ENCODE measurements at places on chromosomes 16 and 17.

GRCh38 chr17:31496601-31497000 is 105.1 kb downstream of the RAB11FIP4 start:
- DNase-seq: peak; percentile 21

DNA sequence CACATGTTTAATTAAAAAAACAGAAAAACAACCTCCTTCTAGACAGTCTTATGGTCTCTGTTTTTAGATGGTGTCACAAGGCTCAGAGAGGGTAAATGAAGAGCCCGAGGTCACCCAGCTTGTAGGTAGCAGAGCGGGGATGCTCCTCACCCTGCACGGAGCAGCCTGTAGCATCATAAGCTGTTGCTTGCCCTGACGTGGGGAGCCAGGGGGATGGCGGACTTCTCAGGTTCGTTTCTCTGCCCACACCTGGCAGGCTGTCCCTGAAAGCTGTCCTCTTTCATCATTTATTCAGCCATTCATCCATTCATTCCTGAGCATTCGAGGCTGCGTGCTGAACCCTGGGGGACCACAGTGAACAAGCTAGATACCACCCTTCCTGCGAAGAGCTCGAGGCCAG is 75.7 kb upstream of the KSR1 start:
- DNase-seq: no peak

GRCh38 chr16:57530522-57531252 is 5.7 kb downstream of the CCDC102A start:
- no peak for DNase-seq

- DNase-seq: no peak
Measured at GRCh38 chr16:683396-684070, 601 bp downstream of the JMJD8 start.

DNA sequence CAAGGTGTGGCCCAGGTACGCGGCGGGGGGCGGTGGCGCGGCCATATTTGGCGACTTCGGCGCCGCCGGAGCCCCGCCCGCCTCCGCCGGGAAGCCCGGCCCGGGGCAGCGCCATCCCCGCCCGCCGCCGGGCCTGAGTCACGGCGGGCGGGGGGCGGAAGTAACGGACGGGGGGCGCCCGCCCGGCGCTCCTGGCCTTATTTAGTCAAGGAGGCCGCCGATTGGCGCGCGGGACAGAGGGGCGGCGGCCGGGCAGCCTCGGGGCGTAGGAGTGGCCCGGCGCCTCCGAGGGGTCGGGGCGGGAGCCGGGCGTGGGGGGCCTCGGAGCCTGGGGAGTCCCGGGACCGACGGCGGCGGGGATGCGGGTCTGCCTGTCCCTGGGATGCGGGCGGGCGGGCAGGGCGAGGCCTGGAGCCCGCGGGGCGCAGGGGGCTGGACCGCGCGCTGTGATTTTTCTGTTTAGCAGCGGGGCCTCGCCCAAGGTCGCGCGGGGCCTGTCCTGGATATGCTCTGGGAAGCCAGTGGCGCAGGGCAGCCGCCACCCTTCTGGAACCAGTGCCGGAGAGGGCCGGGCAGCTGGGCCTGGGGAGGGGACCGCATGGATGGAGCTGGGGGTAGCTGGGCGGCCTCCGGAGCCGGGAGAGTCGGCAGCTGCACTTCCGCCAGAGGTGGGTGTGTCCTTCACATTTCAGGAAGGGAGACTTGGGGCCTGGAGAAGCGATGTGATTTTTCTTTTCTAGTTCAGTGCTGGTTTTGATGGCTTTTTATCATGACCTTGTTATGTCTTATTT is 2.3 kb upstream of the ACTG1 start:
- peak; percentile 90 for DNase-seq
